ENCODE measurements at places on chromosomes 1 and 21.

DNA sequence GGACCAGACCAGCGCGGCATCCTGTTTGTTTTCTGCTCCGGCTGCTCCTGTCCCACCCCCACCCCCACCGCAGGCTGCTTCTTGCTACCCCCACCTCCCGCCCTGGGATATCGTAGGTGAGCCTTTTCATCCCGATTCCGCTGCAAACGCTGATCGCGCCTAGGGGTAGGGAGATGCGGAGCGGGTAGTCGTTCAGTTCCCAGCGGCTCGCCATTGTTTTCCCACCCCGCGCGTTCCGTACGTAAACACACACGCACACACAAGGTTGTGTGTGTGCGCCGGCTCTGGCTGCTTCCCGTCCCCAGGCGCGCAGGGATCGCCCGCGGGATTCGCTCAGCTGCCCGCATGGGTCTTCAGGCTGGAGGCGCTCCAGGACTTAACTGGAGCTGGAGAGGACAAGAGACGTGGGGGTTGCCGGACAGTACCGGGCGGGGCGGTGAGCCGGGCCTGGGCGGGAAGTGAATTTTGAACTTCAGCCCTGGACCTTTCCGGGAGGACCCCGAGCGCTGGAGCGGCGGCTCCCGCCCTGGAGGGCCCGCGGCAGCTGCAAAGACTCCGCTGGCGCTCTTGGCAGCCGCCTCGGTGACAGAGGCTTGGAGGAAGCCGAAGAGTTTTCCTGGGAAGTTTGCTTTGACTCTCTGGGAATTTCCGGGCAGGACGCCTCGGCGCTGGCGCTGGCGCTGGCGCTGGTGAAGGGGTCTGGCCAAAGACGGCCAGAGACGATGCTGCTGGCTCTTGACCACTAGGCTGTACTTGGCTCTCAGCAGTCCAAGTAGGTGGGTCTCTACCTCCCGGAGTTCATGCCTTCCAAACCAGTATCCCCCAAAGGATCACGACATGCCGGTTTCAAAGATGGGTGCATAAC lies 1.6 kb downstream of the SOX13 start:
- DNase-seq: peak; percentile 78

GRCh38 chr1:36625935-36626310 lies 143.2 kb upstream of the CSF3R start:
- DNase-seq: no peak

GRCh38 chr1:86478416-86479156 lies 9.9 kb downstream of the CLCA1 start:
- no peak for DNase-seq

DNA sequence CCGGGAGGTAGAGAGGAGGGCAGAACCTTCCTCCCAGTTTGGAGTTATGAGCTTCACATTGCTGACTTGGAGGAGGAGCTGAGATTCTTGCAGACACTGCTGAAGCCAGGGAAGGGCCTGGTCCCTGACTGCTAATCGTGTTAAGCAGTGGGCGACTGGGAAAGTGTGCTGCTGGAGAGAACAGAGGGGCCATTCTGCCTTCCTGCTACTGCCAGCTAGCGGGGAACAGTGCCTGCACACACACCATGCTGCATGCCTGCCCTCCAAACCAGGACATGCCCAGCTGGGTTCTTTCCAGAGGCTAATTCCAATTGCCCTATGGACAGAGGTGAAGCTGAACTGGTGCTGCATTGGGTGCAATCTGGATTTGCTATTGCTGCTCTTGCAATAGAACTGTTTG lies 281.4 kb downstream of the AJAP1 start:
- DNase-seq: no peak

DNA sequence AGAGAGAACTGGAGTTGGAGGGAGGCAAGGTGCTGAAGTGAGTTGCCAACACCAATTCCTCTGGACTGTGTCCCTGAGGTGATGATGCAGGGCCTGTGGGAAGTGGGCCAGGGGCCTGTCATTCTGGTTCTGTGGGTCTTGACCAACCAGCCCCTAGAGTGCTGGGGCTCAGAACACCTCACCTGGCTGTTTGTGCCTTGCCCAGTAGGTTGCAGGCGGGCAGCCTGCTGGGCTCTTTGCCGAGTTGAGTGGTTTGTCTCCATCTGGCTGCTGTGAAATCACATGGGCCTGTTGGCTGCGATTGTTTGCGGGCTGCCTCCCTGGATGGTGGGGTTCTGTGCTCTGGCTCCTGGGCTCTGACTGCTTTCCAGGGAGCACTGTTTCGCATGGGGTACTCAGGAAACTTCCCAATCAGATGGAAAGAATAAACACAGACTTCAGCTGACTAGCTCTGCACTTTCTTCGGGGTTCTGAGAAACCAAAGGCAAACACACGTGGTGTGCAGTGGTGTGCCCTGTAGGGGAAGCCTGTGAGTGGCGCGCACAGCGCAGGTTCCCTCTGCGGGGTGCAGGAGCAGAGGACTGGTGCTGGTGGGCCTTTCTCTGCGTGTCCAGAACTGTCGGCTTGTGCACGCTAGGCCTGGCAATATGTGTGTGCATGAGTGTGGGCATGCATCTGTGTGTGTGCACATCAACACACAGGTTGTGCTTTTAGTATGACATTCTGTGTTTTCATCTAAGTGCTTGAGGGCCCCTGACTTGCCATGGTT lies 95.1 kb downstream of the RHOU start:
- DNase-seq: no peak

DNA sequence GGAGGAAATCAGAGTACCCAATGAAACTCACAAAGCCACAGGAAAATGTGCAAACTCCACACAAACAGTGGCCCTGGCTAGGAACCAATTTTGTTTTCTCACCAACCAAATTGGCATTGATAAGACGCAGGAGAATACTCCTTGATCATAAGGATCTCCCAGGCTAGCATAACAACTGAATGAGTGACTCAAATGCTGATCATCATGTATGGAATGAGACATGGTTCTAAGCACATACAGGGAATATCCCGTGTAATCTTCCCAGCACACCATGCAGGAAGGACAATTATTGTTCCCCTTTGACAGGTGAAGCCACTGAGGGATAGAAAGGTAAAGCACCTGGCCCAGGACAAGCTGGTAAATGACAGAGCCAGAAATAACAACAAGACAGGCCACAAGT lies 180.0 kb upstream of the DUSP10 start:
- DNase-seq: no peak

- DNase-seq: no peak
Observed at GRCh38 chr1:45792744-45793143, 10.7 kb upstream of the MAST2 start.

DNA sequence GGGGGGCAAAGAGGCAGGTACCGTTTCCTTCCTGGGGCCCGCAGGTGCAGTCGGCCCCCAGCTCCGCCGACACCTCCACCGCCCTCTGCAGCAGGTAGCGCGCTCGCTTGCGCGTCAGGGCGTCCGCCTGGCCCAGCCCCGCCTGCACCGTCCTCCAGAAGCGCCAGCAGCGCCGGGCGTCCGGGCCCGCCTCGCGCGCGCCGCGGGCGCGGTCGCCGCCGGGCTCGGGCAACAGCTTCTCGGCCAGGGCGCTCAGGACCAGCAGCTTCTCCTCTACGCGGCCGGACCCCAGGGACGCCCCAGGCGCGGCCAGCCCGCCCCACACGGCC lies 863 bp downstream of the TARBP1 start:
- DNase-seq: no peak

GRCh38 chr1:26252718-26253117 lies 18.7 kb downstream of the CEP85 start:
- no peak for DNase-seq

GRCh38 chr1:89525169-89525855 lies 683 bp downstream of the LRRC8B start:
- DNase-seq: peak; percentile 62

DNA sequence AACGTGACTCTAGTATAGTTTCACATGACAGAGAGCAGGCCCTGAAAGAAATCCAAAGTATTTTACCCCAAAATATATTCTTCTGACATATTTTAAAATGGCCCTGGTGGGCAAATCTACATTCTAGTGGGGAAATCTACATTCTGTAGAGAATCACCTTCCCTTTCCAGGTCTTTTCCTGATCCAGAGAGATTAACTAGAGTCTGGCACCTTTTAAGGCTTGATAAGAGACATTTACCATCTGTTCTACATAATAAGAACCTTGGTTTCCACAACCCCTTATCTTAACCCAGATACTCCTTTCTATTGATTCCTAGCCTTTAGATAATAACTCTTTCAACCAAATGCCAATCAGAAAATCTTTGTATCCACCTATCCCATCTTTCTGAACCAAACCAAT lies 17.0 kb upstream of the L1TD1 start:
- DNase-seq: no peak

- no peak for DNase-seq
Observed at GRCh38 chr1:169764919-169765318, 29.8 kb downstream of the METTL18 start.

DNA sequence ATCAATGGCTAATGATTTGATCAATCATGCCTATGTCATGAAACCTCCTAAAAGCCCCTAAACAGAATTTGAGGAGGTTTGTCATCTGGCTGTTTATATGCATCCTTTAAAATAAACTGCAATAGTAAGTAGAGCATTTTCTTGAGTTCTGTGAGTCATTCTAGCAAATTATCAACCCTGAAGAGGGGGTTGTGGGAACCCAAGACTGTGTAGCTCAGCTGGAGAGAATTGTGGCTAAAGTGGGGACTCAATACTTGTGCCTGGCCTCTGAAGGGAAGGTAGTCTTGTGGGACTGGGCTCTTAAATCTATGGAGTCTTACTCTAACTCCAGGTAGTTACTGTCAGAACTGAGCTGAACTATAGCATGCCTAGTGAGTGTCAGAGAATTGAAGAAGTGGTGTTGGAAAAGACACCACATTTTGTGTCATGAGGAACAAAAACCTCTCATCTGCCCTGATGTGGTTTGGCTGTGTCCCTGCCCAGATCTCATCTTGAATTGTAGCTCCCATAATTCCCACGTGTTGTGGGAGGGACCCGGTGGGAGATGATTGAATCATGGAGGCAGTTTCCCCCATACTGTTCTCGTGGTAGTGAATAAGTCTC lies 402.4 kb downstream of the USH2A start:
- DNase-seq: no peak

- no peak for DNase-seq
Observed at GRCh38 chr21:37276377-37276776, 9.2 kb upstream of the VPS26C start.

GRCh38 chr21:38494703-38495102 lies 3.6 kb downstream of the ERG start:
- DNase-seq: no peak

- DNase-seq: no peak
Observed at GRCh38 chr1:177646757-177647730, 322.8 kb downstream of the SEC16B start.

DNA sequence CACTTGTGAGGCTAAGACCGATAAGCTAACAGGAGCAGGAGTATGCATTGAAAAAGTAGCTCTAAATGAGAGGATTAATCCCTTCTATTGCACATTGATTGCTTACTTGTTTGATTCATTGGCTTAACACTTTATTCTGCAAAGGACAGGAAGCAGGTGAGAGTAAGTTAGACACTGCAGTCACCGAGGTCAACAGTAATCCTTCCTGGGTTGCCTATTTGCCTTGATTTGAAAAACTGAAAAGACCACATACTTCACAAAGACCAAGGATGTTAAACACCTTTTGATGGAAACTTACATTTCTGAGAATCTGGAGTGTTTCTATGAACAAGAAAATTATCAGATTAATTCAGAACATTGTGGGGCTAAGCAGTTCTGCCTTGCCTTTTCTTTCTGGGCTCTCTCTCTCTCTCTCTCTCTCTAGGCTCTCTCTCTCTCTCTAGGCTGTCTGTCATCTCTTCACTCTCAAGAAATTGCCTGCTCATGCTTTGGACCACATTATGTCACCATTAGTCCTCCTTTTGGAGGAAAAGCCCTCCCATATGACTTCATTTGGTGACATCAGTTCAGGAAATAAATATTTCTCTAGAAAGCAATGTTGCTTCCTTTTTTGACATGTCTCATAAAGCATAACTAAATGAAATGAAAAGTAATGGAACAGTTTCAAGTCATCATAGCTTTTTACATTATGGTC lies 103.8 kb downstream of the TNFSF18 start:
- no peak for DNase-seq

DNA sequence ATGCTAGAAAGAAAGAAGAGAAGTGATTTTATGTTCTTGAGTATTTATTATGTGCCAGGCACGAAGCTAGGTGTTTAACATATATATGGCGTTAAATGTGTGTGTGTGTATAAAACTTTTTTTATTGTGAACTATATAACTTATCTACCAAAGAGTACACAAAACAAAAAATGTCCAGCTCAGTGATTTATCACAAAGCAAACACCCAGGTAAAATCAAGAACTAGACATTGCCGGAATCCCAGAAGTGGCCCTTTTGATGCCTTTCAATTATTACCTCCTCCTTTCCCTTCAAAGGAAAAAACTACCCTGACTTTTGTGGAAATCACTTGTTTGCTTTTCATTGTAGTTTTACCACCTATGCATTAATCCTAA lies 40.5 kb upstream of the ZNF648 start:
- DNase-seq: no peak

DNA sequence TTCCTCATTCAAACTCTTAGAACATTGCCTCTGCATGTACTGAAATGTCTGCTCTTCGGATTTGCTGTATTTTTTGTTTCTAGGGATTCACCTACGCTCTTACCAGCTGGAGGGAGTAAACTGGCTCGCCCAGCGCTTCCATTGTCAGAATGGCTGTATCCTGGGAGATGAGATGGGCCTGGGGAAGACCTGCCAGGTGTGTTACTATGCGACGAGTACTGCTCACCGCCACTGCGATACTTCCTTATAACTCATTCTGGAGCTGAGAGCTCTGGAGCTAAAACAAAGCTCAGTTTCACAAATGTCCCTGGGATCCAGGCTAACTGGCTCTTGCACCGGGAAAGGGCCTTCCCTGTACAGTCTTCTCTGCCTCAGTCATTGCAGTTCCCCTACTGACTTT lies 10.1 kb downstream of the CHD1L start:
- DNase-seq: no peak

GRCh38 chr1:203202431-203203245 lies 16.1 kb upstream of the CHI3L1 start:
- DNase-seq: no peak

- no peak for DNase-seq
Observed at GRCh38 chr21:29064850-29065481, 8.5 kb downstream of the CCT8 start.

DNA sequence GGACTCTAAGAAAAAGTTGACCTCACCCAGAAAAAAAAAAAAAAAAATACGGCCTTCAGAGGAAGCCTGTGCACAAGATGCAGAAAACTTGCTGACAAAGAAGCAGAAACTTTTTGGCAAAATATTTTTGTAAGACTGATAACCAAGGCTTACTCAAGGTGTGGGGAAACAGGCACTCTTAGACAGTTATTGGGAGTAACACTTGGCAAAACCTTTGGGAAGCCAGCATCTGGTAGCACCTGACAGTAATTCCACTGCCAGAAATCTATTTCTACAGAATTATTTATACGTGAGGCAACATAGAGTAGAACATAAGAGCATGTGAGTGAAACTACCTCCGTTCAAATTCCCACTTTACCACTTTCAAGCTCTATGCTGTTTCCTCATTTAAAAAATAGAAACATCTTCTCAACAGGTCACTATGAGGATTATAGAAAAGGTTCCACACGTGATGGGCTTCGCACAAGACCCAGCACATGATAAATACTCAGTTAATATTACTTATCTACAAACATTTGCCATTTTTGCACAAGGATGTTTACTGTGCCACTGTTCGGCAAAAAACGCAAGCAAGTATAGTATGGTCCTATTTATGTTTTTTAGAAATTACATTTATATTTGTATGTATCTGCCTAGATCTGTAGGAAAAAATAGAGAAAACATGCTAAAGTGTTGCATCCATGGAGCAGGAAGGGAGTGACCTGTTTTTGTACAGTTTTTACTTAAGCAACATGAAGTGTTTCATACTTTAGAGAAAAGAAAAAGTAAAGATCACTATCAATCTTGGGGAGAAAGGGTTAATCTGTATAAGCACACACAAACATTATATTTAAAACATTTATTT lies 22.2 kb downstream of the MRPL39 start:
- DNase-seq: no peak
